Activated CD8-positive, alpha-beta memory T cell treated with anti-CD3 and anti-CD28 coated beads for 24 hours (primary cell): ENCODE measurements at places on chromosomes 5 and 9.

GRCh38 chr5:2718115-2718514 is 33.4 kb downstream of the IRX2 start:
- DNase-seq, result no peak

DNA sequence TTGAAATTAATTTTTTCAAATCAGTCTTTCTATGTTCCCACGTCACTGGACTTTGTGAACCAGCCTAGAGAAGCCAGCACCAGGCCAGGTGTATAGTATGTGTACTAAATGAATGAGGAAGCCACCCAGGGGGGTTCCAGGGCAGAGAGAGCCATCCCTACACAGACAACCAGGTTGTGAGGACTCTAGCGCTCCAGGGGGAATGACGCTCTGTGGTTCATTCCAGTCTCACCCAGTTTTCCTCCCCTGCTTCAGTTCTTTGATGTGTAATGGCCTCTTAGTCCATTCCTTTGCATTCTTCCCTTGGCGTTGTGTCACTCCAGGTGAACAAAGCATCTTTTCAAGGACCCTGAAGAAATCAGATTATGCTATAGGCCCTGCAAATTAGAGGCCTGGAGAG is 330.6 kb downstream of the NSG2 start:
- no peak for DNase-seq

DNA sequence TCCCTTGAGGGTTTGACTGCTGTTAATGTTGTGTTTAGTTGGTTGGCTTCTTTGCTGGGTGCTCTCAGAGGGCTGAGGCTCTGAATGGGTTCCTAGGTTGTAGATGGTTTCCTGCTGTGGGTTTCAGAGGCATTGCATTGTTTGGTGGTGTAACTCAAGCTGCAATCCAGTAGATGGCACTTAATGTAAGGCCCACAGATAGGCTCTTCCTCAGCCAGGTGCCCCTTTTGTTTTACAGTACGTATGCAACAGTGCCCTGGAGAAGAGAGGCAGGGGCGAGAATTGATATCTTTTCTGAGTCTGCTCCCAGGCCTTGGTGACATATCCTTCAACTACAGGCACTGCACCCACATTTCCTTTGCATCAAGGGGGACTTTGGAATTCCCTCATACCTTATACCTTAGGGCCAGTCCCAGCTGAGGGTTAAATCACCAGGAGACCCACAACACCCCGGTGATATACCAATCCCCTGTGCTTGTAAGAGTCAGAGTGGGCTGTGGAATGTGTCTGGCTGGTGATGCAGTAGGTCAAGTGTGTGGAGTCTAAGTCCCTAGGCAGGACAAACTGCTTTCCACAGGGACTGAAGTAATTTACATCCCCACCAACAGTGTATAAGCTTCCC is 7.0 kb upstream of the UGT3A2 start:
- no peak for DNase-seq

- no peak for DNase-seq
Measured at GRCh38 chr9:1434052-1434767, 384.1 kb downstream of the DMRT2 start.

DNA sequence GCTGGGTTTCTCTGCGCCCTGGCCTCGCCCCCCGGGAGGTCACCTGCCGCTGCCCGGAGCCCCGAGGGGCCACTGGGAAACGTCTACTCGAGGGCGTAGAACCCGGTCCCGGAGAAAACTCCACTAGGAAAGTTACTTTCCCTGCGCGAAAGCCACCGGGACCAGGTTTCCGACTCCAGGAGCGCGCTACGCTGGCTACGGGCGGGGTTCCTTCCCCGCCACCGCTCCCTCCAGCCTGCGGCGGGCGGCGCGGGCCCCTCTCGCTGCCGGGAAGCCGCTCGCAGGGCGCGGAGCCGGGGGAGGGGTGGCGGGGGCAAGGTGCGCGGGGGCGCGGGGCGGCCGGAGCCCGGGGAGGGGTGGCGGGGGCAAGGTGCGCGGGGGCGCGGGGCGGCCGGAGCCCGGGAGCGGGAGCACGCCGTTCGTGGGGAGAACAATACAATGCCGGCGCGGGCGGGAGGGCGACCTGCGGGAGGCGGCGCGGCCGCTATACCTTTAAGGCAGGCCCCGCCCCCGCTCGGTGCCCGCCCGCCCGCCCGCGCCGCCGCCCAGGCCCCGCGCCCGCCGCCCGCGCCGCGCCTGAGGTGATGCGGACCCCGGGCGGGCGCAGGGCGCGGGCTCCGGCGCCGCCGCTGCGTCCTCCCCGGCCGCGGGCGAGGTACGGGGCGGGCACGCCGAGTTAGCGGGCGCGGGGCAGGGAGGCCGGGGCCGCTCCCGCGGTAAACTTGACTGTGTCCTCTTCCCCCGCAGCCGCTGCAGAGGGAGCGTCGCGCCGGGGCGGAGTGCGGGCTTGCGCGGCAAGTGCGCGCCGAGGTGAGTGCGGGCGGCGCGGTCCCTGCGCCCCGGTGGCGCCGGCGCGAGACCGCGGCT is 278.1 kb downstream of the AOPEP start:
- peak; percentile 67 for DNase-seq

DNA sequence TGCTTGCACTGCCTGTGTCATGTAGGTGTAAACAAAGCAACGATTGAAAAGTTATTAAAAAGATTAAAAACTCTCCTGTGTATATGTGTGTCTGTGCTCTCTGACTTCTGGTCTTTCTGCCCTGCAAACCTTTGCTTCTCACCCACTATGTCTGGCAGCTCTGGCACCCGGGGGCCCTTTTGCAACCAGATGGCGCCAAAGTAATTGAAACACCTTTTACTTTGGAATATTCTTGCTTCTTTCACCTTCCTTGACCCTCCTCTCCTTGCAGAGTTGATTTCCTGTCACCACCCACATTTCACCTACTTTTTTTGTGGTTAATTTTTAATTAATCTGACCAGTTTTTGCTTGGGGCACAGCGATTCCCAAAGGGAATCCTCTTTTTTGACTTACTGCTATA is 275.5 kb downstream of the ARHGEF28 start:
- DNase-seq, result no peak

GRCh38 chr9:4073371-4073770 is 226.5 kb downstream of the GLIS3 start:
- DNase-seq, result no peak

GRCh38 chr9:5838884-5839571 is 6.1 kb upstream of the ERMP1 start:
- no peak for DNase-seq

- no peak for DNase-seq
Measured at GRCh38 chr9:13278368-13279246, 885 bp downstream of the MPDZ start.

GRCh38 chr9:26477963-26478362 is 414.6 kb downstream of the CAAP1 start:
- no peak for DNase-seq

- no peak for DNase-seq
Measured at GRCh38 chr5:53035868-53036381, 46.8 kb downstream of the ITGA2 start.

- no peak for DNase-seq
Measured at GRCh38 chr5:179313849-179314521, 31.3 kb downstream of the ADAMTS2 start.

DNA sequence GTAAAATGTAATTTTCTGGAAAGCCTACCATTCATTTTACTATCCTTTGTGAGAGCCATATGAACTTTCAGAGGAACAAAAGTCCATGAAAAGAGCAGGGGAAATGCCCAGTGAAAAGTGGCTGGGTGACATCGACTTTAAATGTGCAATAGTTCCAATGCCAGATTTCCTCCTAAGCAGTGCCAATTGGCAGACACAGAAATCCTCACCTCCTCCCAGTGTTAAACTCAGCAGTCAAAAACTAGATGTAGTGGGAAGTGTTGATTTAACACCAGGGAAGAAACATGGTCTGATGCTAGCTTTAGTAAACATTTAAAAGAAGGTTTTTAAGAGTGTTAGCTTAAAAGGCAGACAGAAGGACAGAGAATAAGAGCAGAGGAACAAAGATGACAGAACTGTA is 2055.2 kb downstream of the MAT2B start:
- DNase-seq, result no peak

DNA sequence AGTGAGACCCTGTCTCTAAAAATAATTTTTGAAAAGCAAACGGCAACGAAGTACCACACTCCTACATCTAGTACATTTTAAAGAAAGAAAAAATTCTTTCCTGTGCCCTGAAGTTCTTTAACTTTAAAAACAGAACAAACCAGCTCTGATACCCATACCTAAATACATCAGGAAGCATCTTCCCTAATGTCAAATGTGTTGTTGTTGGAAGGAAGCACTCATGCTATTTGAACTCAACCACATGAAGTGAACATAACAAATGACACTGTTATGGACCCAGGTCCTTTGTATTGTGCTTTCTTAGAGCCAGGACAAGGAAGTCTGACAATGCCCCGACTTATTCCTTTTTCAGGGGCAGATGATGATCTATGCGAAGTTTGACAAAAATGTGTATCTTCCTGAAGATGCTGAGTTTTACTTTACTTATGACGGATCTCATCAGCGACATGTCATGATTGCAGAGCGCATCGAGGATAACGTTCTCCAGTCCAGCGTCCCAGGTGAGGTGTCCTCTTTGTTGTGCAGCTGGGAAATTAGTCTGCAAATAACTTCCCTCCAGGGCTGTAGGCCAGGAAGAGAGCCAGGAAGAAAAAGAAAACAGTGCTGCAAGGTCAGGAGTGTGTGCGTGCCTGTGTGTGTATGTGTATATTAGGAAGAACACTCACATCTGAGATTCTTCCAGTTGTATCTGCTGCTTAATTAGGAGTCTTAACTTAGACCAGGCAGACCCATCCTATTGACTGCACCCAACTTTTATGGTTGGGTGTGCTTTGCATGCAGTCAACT is 123.7 kb downstream of the ARHGEF28 start:
- no peak for DNase-seq

DNA sequence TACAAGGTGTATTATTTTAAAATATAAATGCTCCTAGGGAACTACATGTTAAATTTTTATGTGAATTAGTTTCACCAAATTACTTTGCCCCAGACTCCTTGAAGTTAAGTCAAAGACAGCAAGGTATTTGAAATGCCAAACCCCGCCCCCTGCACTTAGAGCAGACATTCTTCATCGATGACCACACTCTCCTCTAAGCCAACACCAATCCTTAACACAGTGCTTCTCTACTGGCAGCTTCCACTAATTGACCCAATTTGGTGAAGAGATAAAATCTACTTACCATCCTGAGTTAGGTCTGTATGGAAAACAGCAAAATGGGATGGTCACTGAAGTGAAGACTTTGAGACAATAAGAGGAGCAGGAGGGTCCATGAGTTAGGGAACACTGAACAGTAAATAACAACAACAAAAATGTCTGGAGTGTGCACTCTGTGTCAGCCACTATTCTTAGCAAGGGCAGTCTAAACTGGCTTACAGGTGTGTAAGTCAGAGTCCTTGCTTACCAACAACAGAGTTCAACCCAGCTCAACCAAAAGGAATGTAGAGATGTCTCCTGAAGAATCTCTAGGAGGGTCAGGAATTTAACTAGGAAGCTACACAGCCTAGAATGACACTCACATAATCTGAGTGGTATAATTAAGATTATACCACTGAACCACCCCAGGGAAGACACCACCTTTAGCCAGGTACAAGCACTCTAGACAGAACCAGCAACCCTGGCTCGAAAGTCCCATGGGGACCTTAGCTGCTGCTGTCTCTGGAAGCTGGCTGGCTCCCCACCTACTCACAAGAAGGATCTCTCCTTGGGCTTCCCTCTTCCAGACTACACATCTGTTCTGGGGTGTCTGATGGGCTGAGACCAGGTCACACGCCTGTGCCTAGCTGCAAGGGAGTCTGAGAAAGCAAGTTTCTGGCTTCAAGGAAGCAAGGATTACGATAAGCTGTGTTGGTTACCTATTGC is 8.8 kb upstream of the UBE2QL1 start:
- peak; percentile 13 for DNase-seq

GRCh38 chr5:107516452-107517184 is 154.1 kb downstream of the EFNA5 start:
- no peak for DNase-seq

- no peak for DNase-seq
Measured at GRCh38 chr5:130601-131131, 38.7 kb downstream of the PLEKHG4B start.

GRCh38 chr9:76581731-76582130 is 122.7 kb downstream of the GCNT1 start:
- no peak for DNase-seq

- DNase-seq, result no peak
Measured at GRCh38 chr5:125219710-125220109, 473.3 kb upstream of the ZNF608 start.

DNA sequence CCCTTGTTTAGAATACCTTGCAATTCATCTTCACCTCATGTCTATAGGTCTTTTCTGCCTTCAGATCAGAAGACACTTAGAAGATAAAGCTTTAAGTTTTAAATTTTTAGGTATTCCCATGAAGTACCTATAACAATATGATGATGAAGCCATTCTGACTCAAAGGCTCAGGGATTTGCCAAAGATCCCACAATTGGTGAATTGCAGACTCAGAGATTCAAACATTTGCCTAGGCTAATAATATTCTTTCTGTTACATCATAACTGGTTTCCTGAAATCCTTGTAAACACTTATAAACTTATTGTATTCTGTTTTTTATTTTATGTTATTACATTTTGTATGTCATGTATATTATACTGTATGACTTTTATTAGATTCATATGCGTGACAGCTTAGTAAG is 62.8 kb upstream of the ZFAND5 start:
- DNase-seq, result no peak

GRCh38 chr5:72328172-72328571 is 8.0 kb downstream of the PTCD2 start:
- DNase-seq, result no peak

DNA sequence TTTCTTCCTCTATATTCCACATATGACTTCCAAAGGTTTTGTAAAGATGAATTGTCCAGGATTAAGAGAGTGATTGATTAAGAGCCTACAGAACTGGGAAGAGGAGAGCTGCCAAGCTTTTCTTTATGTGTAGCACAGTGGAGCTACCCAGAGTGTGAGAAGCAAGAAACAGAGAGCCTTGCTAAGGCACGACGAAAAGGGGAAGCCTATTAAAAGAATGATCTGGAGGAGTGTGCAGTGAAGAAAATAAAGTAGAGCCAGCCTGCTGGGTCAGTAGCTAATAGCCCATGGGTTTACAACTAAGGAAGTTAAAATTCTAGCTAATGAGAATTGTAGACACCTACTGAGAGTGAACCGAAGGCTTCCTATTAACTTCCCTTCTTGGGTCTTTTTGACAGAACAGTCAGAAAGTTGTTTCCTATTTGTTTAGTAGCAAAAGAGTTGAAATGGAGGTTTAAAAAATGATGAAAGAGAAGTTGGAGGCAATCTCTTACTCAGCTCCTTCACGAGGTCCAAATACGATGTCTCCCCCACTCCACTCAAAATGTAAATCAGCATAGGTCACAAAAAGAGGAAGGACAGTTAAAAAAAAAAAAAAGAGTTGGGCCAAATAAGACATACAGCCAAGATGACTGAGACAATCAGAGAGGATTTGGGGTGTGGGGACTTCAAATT is 957 bp upstream of the PRR16 start:
- DNase-seq, result no peak

- no peak for DNase-seq
Measured at GRCh38 chr9:84405667-84406066, 65.1 kb upstream of the SLC28A3 start.

DNA sequence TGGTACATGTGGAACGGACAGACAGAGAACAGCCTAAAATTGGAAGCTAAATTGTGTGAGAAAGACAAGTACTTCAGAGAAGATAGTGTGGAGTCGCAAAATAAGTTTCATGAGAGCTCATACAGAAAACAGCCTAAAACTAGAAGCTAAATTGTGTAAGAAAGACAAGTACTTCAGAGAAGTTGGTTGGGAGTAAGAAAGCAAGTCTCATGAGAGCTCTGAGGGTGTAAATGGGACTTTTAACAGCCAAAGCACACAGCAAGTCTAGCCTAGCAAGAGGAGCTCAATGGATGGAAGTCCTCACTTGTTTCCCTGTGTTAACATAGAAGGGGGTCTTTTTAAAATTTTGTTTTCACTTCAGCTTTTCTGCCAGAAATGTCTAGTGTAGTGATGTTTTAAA is 93.1 kb downstream of the STK32A start:
- DNase-seq, result no peak
